ENCODE measurements at places on chromosomes 16 and 17. TPM values are rescaled to one million over a fixed set of nuclear protein-coding genes. Genes with fewer than 3 reads are reported as not detected.

The PDILT gene
- not detected for total RNA-seq

- H3K36me3 ChIP-seq = no peaks in the 10 kb centered on the region
- peaks cover 6% of the 10 kb centered on the region for H3K4me1 ChIP-seq
- H3K27ac ChIP-seq = peak overlapping the region; percentile 83
Measured at GRCh38 chr16:3444032-3444388, 530 bp downstream of the NAA60 start.

DNA sequence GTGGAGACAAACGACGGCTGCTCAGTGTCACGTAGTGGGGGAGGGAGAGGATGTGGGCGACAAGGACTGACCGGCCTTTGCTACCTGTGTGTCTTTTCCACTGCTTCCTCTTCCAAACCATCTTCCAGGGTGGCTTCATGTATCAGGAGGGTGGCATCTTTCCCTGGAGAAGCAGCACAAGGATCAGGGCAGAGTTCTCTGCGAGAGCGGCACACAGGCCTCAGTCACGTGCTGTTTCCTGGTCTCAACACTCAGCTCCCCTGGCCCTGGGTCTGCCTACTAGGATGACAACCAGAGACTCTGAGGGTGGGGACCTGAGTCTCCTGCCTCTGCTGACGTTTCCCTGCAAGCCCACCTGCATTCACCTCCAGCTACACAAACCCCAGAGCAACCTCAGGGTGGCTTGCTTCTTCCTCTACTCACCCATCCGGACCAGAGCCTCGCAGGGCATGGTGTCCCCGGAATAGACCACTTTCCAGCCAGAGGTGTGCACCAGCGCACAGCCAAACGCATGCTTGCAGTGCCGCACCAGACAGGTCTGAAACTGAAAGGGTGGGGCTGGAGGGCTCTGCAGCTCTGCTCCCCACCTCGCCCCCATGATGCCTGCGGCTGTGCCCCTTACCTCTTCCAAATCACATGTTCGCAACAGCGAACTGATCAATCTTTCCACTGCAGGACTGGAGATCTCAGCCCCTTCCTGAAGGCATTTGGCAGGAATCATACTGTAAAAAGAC, 23.3 kb downstream of the ELAC2 start:
- DNase-seq = no peak
- H3K36me3 ChIP-seq = peaks cover 77% of the 10 kb centered on the region
- H3K4me3 ChIP-seq = no peak overlapping the region
- H3K4me1 ChIP-seq = peaks cover 4% of the 10 kb centered on the region
- H3K27me3 ChIP-seq = no peaks in the 10 kb centered on the region

- H3K27ac ChIP-seq = no peak within 1 kb of the TSS
- H3K27me3 ChIP-seq = peaks cover 19% of the 10 kb centered on the region
Measured at GRCh38 chr16:21150375-21151001, at the start of gene DNAH3. Gene DNAH3 (minus strand): TSS chr16:21150846. CDS start chr16:21150319, 527 bp downstream.

DNA sequence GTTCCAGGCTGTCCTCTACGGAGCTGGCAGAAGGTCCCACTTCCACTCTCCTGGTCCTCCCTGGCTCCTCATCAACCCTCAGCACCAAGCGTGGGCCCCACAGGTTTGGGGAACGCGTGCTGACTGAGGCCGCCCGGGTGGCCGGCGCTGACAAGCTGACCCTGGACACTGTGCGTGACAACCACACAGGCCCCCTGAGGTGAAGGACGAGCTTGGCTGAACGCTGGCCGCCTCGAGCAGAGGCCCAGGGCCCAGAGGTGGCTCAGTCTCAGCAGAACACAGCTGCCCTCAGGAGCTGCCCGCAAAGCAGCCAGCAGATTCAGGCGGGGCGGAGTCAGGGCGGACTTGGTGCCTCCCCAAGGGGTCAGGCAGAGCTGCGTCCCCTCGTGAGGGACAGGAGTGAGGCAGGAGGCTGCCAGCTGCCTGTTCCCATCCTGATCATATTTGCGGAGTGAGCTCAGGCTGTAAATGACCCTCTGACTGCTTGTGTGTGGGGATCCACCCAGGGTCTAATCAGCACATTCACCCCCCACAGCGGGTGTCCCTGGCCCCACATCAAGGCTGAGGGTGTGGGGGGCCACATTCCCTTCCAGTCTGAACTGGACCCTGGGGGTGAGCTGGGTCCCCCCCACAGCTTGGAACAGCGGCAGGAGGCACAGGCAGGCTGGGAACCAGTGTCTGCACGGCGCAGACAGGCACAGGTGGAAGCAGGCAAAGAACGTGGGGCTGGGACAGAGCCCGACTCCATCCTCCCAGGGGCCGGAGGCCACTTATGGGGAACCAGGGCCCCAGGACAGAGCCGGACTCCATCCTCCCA, 105.1 kb upstream of the METRNL start:
- DNase-seq = no peak
- H3K4me3 ChIP-seq = no peak overlapping the region

The GDPD3 gene
- total RNA-seq = 38.3 TPM

The WSCD1 gene
- not detected for total RNA-seq

DNA sequence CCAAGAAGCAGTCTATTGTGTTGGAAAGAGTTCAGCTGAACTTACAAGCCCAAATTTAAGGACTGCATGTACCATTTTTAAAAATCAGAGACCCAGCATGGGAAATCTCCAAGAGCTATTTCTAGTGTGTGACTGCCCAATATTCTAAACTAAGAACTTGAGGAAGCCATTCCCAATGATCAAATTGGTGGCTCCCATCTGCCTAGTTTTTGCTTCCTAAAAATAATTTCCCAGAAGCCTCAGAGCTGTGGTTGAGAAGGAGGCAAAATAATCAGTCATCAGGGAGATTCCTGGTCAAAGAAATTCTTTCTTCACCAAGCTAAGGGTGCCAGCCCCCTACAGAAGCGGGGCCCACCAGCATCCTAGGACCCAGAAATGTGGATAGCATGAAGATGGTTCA, 176.1 kb upstream of the CDH5 start:
- peaks cover 25% of the 10 kb centered on the region for H3K4me1 ChIP-seq
- no peaks in the 10 kb centered on the region for H3K27me3 ChIP-seq
- H3K36me3 ChIP-seq = no peaks in the 10 kb centered on the region
- no peak overlapping the region for H3K4me3 ChIP-seq

The LRRC37A2 gene
- total RNA-seq = 6.9 TPM
